ENCODE measurements at places on chromosomes 1 and 21.

DNA sequence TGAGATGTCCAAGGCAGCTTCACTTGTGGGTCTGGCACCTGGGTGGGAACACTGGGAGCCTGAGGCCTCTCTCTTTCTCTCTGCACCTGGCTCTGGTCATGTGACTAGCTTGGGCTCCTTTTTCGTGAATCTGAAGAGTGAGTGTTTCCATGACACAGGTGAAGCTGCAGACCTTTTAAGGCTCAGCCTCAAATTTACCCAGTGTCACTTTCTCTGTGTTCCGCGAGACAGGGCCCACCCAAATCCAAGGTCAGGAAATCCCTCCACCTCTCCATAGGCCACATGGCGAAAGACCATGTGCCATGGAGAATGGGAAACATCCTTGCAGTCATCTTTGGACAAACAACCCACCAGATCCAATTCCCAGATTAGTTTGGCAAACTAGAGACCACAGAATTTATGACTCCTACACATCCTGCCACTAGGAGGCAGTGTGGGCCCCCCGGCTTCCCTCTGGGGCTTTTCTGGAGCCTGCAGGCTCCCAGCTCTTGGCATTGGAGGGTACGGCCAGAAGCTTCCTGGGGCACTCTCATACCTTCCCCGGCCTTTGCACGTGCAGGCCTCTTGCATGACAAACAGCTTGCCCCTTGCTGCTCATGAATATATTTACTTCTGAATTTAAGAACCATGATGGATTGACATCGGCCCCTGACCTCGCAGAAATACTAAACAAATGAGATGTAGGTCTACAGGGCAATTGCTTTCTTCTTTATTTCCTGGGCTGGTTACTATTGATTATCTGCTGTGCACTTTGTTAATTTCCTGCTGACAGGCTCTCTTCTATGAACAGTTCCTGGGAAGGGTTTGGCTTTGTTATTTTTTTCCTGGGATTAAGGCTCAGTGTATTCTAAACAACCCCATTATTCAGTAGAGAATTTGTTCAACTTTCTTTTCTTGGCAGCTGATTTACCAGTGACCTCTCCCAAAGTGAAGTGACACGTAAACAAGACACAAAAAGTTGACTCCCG, 180.7 kb downstream of the KAZN start:
- no peak for DNase-seq

DNA sequence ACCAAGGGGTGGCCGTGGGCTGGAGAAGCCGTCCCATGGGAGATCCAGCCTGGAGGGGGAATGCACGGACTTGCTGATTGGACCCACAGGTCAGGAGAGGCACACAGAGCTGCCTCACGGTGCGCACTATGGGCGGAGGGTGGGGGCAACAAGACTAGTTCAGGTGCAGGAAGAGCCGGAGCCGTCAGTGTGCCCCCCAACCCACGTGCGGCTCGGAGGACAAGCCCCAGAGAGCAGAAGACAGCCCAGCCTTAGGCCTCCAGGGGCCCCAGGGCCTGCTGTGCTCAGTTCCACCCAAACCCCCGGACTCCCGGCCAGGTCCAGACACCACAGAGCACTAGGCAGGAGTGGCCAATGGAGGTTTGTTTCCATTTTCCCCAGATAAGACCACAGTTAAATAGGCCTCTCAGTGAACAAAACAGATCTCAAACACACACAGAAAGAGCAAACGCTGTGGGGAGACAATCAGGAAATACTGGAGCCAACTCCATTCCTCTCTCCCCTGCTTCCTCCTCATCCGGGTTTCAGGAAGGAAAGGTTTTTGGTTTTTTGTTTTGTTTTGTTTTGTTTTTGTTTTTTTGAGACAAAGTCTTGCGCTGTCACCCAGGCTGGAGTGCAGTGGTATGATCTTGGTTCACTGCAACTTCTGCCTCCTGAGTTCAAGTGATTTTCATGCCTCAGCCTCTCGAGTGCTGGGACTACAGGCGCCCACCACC, 84.2 kb downstream of the ADSS2 start:
- no peak for DNase-seq

- no peak for DNase-seq
These were observed 47.1 kb downstream of the EXTL2 start for GRCh38 chr1:100847361-100848082.

DNA sequence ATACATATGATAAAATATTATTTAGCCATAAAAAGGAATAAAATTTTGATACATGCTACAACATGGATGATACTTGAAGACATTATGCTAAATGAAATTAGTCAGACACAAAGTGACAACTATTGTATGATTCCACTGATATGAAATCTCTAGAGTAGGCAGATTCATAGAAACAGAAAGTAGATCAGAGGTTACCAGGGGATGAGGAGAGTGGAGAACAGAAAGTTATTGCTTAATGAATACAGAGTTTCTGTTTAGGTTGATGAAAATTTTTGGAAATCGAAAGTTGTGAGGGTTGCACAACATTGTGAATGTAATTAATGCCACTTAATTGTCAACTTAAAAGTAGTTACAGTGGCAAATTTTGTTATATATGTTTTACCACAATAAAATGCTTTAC, 315.7 kb upstream of the USP25 start:
- no peak for DNase-seq

- DNase-seq = peak; percentile 40
These were observed 136.2 kb downstream of the BRINP2 start for GRCh38 chr1:177306981-177307380.

DNA sequence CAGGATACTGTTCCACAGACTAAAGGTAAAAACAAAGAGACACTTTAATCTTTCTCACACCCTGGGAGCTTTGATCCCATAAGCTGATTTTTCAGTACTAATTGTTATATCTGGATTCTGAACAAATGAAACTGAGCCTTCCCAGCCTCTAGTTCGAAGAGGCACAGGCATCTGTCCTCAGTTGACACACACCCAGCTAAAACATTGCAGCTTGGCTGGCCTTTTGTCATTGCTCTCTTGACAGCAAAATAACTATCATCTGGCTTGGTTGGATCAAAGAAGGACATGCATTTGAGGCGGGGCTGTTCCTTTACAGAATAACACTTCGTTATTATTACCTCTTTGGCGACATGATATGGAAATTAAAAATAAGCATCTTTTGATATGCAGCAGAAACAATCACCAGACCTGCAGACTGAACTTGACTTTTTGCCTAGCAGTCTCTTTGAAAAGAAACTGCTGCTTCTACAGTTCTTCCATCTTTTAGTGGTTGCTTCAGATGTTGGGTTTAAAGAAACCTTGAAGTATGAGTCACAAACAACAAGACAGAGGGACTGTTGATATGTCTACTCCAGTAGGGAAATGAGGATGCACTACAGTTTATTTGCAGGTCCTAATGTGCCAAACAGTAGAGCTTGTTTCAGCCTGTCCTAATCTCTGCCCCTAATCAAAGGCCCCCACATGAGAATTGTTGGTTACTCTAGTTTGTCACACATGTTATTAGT, 166.5 kb downstream of the TPR start:
- no peak for DNase-seq

DNA sequence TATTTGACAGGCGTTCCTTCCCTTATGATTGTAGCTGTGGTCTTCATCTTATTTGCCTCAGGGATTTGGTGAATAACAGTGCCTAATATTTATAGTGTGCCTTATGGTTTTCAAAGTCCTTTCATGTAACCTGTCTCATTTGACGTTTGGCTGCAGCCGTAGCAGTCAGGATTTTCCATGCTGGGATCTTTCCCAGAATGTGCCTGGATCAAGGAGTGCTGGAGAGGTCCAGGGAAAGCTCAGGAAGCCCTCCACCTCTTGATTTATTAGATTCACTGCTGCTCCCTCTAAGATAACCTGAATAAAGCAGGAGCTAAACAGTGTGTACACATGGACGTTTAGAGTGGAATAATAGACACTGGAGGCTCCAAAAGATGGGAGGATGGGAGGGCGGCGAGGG, 5.2 kb downstream of the C1orf21 start:
- no peak for DNase-seq

- no peak for DNase-seq
These were observed 57.7 kb upstream of the DPT start for GRCh38 chr1:168786476-168787330.

DNA sequence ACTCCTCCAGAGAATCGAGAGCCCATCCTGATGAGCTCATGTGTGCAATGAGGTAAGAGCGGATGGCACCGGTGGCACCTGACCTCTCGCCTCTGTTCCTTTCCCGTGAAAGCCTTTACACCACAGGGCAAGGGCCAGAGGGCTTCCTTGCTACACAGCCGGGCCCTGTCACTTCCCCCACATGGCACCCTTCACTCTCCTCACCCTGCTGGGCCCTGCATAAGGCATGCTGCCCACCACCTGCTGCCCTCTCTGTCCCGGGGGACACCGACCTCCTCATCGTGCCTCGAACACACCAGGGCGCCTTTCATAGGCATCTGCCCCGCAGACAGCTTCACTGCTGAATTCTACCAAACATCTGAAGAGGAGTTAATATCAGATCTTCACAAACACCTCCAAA, 45.1 kb upstream of the C1orf174 start:
- DNase-seq = no peak

GRCh38 chr1:66752000-66752592, at the start of gene DYNLT5:
Gene DYNLT5, plus strand, starts transcription at chr1:66752459. Its CDS starts 2,200 bp downstream, at chr1:66754659.
- peak; percentile 68 for DNase-seq

DNA sequence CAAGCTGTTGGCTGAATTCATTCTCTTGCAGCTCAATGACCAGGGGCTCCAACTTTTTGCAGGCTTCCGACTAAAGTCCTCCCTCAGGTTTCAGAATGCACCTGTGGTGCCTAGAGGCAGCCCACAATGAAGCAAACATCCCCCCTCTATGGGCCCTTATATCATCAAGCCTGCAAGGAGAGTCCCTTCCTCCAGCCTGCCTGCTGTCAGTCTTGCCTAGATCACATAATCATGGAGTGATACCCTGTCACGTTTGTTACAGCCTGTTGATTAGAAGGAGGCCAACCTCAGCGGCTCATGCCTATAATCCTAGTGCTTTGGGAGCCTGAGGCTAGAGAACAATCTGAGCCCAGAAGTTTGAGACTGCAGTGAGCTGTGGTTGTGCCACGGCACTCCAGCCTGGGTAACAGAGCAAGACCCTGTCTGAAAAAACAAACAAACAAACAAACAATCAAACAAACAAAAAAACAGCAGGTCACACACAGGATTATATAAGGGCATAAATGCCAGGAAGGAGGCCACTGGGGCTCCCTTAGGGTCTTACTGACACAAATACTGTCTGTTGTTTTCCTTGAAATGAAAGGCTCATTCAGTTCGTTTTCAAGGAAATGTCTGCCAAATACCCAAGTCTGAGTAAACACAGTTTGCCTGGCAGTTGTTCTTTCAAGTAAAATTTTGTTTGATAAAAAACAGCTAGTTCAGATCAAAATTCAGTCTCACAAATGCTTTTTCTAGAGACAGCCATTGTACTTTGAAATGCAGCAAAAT, 4.7 kb upstream of the SPRR3 start:
- DNase-seq = peak; percentile 36

DNA sequence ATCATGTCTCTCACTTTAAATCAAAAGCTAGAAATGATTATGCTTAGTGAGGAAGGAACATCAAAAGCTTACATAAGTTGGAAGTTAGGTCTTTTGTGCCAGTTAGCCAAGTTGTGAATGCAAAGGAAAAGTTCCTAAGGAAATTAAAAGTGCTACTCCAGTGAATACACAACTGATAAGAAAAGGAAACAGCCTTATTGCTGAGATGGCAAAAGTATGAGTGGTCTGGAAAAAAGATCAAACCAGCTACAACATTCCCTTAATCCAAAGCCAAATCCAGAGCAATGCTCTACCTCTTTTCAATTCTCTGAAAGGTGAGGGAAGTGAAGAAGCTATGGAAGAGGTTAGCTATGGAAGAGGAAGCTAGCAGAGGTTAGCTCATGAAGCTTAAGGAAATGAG, 378.7 kb downstream of the KCNT2 start:
- no peak for DNase-seq

DNA sequence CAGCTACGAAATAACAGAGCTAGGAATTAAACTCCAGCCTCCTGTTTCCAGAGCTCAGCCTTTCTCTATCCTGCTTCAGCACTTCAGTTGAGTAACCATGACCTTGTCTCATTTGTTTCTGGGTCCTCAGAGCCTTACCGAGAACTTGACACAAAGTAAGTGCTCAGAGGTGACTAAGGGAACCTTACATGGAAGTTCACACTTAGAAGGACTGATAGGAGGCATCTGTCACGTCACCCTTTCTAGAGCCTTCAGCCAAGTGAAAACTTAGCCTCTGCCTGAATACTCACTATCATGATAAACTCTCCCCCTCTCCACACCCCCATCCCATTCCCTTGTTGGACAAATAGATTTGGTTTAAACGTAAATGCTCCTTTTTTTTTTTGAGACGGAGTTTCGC, 9.8 kb upstream of the LUZP1 start:
- no peak for DNase-seq

DNA sequence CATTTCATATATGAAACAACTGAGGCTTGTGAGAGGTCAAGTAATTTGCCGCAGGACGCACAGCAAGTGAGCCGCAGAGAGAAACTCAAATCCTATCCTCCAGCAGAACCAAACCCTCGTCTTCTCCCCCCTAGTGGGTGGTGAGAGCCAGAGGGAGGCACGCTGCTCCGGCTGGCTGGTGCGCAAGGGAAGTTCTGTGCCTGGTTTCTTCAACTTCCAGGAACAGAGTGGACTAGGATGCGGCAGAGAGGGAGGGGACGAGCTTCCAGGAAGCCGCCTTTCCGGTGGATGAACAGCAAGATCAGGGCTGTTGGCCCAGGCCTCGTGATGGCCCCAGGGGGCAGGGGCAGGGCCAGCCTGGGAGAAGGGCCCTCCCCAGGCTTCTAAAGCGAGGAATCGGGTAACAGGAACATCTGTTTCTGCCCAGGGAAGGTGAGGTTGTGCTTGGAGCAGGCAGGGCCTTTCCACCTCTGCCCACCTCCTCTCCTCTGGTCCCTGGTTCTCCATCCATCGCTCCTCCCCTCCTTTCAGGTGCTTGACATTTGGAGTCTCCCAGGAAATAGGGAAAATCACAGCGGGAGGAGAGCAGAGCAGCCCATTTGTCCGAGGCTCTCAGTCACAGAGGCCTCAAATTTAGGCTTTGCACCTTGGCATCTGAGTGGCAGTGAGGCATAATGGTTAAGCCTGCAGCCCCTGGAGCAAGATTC, 16.8 kb upstream of the PDIK1L start:
- DNase-seq = peak; percentile 31

- DNase-seq = no peak
These were observed 171.9 kb downstream of the PGBD5 start for GRCh38 chr1:230254265-230254664.

GRCh38 chr1:41955461-41956159, 36.9 kb upstream of the HIVEP3 start:
- DNase-seq = no peak
